Muscle of leg (tissue), 16 donors: ENCODE measurements at places on chromosomes 12 and 14. TPM values are rescaled to one million over a fixed set of nuclear protein-coding genes. Genes with fewer than 3 reads are reported as not detected.
A peak's percentile ranks its signal among the peaks of the same experiment; 100 is the strongest.

The CELA1 gene
- not detected for total RNA-seq

DNA sequence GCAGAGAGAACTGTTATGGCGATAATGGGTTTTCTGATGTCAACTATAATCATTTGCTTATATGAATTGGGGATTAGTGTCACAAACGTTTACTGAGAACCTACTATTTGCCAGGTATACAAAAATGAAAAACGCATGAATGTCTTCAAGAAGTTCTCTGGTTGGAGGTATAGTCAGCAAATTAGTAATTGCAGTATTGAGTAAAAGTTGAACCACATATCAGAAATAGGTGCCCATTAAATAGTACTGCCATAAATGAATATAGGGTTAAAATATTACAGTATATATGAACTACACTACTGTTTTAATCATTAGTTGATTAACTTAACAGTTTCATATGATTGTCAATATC, 60.0 kb downstream of the PTPRB start:
- no peak overlapping the region for H3K4me3 ChIP-seq
- no peaks in the 10 kb centered on the region for H3K36me3 ChIP-seq
- no peak for DNase-seq
- H3K27me3 ChIP-seq, result no peaks in the 10 kb centered on the region

GRCh38 chr12:47965581-47965980, 2.2 kb downstream of the TMEM106C start:
- no peak for DNase-seq
- H3K4me1 ChIP-seq, result peaks cover 17% of the 10 kb centered on the region
- H3K36me3 ChIP-seq, result peaks cover 31% of the 10 kb centered on the region
- no peak overlapping the region for H3K27ac ChIP-seq
- peaks cover 5% of the 10 kb centered on the region for H3K27me3 ChIP-seq

The KICS2 gene
- total RNA-seq, result 3.2 TPM

- no peaks in the 10 kb centered on the region for H3K36me3 ChIP-seq
- H3K4me1 ChIP-seq, result peaks cover 3% of the 10 kb centered on the region
- no peaks in the 10 kb centered on the region for H3K27me3 ChIP-seq
- no peak for DNase-seq
Measured at GRCh38 chr12:116026346-116026745, 251.1 kb downstream of the MED13L start.

- H3K4me1 ChIP-seq, result no peaks in the 10 kb centered on the region
- no peak for DNase-seq
- no peak overlapping the region for H3K4me3 ChIP-seq
- no peak overlapping the region for H3K27ac ChIP-seq
- H3K27me3 ChIP-seq, result no peaks in the 10 kb centered on the region
Measured at GRCh38 chr12:99389751-99390150, 257.8 kb upstream of the GARIN6 start.

DNA sequence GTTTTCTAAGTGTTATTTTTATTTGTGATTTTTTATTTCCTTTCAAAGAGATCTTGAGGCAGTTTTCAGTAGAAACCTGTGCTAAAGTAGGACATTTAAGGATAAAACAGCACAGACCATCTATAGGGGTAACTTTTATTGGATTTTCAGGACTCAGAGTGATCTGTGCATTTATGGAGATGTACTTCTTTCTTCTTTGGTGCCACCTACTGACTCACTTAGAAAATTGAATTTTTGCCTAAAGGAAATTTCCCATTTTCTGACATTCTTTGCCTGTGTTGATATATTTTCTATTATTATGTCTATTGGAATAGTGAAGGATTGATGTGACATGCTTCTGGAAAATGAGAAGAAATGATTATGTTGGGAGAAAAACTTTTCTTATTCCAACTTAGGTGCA, 113.0 kb downstream of the UNC79 start:
- H3K27me3 ChIP-seq, result no peaks in the 10 kb centered on the region
- no peak overlapping the region for H3K27ac ChIP-seq
- DNase-seq, result peak; percentile 26
- no peaks in the 10 kb centered on the region for H3K36me3 ChIP-seq
- H3K4me1 ChIP-seq, result no peaks in the 10 kb centered on the region

- H3K4me3 ChIP-seq, result no peak overlapping the region
- H3K36me3 ChIP-seq, result no peaks in the 10 kb centered on the region
- no peak for DNase-seq
- no peaks in the 10 kb centered on the region for H3K27me3 ChIP-seq
- H3K4me1 ChIP-seq, result no peaks in the 10 kb centered on the region
- no peak overlapping the region for H3K27ac ChIP-seq
Measured at GRCh38 chr12:61161961-61162360, 1098.2 kb upstream of the USP15 start.

GRCh38 chr12:53099071-53099882, 1.8 kb downstream of the IGFBP6 start:
- peak overlapping the region; percentile 91 for H3K27ac ChIP-seq
- H3K36me3 ChIP-seq, result peaks cover 13% of the 10 kb centered on the region
- peaks cover 46% of the 10 kb centered on the region for H3K4me1 ChIP-seq
- H3K4me3 ChIP-seq, result peak overlapping the region; percentile 73
- H3K27me3 ChIP-seq, result no peaks in the 10 kb centered on the region
- peak; percentile 96 for DNase-seq

DNA sequence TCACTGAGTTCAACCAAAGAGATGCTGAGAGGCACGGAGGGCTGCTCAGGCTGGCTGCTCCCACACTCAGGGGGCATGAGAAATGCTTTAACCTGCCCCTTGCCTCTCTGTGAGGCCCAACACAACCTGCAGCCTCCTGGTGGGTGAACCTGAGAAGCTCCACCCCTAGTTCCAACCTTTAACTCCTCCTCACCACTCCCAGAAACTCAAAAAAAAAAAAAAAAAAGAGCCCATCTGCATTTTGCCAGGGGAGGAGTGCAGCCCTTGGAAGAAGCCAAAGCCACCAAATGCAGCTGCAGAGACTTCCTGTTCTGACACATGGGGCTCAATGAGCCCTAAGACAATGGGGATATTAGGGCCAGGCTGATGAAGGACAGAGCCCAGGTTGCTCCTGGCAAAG, 8.9 kb downstream of the KRT4 start:
- H3K27me3 ChIP-seq, result peaks cover 20% of the 10 kb centered on the region
- DNase-seq, result no peak
- no peak overlapping the region for H3K27ac ChIP-seq
- peaks cover 13% of the 10 kb centered on the region for H3K4me1 ChIP-seq
- no peaks in the 10 kb centered on the region for H3K36me3 ChIP-seq

GRCh38 chr14:58533446-58533845, 104.3 kb upstream of the DACT1 start:
- H3K4me3 ChIP-seq, result no peak overlapping the region
- H3K27ac ChIP-seq, result peak overlapping the region; percentile 52
- H3K4me1 ChIP-seq, result peaks cover 4% of the 10 kb centered on the region
- no peaks in the 10 kb centered on the region for H3K27me3 ChIP-seq
- DNase-seq, result peak; percentile 59

DNA sequence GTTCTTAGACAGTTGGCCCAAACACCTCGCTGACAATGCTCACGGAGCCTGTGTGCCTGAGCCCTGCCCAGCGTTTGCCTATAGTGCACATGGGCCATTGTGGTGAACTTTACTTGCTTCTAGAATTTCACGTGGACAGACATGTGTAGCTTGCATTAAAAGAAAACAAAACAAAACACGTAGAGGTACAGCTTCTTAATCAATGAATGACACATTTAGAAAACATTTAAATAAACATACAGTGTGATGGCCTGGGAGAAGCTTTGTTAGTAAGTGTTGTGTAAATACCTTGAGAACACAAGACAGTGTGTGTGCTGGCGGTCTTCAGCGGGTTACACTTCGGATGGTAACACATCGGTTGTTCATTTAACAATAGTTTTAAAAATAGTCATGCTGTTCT, 38.1 kb downstream of the SMOC1 start:
- no peaks in the 10 kb centered on the region for H3K27me3 ChIP-seq
- H3K4me1 ChIP-seq, result no peaks in the 10 kb centered on the region
- H3K27ac ChIP-seq, result no peak overlapping the region

DNA sequence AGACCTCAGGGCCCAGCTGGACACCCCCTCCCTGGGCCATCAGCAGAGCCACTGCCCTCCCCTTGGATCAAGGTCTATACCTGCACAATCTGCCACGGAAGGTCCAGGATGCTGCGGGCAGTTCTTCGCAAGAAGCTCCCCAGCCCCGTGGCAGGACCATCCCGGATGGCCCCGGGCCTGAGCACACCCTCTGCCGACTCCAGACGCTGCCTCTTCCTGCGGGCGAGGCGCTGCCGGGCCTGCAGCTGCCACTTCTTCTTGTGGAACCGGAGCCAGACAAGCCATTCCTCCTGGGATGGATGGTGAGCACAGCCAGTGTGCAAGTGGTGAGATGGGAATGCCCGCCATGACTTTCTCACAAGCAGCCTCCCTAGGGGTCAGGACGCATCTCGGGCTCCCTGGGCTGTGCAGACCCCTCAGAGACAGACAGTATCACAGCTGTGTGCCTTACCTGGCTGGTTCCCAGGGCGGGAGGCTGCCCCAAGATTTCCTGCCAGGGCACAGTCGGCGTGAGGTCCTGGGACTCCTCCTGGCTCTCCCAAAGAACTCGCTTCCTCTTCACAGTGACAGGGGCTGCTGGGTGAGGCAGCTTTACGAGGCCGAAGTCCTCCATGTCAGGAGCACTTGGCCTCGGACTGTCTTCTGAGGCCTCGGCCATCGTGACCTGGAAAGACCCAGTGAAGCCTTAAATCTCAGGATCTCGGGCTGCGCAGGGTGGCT, 30.8 kb downstream of the P2RX2 start:
- H3K27ac ChIP-seq, result no peak overlapping the region
- no peaks in the 10 kb centered on the region for H3K4me1 ChIP-seq
- no peak for DNase-seq
- no peaks in the 10 kb centered on the region for H3K27me3 ChIP-seq
- H3K36me3 ChIP-seq, result peaks cover 54% of the 10 kb centered on the region

DNA sequence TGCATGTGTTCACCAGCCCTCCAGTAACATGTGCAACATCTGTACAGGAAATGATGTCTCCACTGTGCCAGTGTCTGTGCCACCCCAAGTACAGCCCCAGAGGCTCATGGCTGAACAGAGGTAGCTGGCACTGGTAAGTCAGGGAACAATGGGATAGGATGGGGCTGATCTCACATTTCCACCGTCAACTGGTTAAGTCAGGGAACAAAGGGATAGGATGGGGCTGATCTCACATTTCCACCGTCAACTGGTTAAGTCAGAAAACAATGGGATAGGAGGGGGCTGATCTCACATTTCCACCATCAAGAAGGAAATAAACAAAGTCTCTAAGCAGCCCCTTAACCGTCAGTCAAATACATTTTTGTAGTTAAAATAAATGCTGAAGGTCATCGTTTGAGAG, 246.6 kb downstream of the TMEM132D start:
- no peaks in the 10 kb centered on the region for H3K4me1 ChIP-seq
- no peak overlapping the region for H3K27ac ChIP-seq
- no peak overlapping the region for H3K4me3 ChIP-seq
- DNase-seq, result no peak

GRCh38 chr12:67633708-67634107, 14.8 kb upstream of the DYRK2 start:
- no peaks in the 10 kb centered on the region for H3K36me3 ChIP-seq
- no peak overlapping the region for H3K4me3 ChIP-seq
- DNase-seq, result peak; percentile 73
- no peaks in the 10 kb centered on the region for H3K27me3 ChIP-seq

DNA sequence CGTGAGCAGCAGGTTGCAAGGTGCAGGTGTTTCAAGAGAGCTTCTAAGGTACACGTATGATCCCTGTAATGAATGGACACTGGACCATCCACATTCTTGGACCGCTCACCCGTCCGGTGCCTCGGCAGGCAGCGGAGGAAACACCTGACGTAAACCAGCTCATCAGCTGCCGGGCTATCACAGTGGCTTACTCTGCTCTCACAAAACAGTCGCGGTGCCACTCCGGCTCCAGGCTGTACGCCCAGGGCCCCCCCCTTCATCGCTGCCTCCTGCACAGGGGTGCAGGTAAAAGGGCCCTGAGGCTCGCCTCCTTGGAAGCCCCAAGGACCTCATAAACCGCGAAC, 436 bp downstream of the VPS33A start:
- H3K4me3 ChIP-seq, result peak overlapping the region; percentile 82
- no peaks in the 10 kb centered on the region for H3K27me3 ChIP-seq
- H3K36me3 ChIP-seq, result peaks cover 18% of the 10 kb centered on the region
